ENCODE measurements at places on chromosomes 16 and 17.

DNA sequence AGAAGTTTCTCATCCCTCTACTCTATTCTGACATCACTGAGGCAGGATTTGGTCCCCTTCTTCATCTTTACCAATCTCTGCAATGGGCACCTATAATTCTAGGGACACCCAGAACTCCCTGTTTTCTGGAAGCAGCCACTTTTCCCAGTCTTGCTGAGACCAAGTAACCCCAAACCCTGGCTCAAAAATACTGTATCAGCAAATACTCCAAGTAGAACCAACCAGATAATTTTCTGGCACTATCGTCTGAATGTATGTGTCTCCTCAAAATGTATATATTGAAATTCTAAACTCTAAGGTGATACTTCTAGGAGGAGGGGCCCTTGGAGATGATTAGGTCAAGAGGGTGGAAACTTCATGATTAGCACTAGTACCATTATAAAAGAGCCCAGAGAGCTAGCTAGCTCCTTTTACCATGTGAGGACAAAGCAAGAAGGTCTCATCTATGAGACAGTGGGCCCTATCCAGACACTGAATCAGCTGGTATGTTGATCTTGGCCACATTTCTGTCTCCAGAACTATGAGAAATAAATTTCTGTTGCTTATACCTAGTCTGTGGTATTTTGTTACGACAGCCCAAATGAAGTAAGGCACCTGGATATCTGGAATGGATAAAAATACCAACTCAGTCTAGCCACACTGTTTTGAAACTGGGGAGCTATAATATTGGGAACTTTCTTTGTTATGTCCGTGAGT, 464.4 kb downstream of the CDH11 start:
- no peak for DNase-seq

DNA sequence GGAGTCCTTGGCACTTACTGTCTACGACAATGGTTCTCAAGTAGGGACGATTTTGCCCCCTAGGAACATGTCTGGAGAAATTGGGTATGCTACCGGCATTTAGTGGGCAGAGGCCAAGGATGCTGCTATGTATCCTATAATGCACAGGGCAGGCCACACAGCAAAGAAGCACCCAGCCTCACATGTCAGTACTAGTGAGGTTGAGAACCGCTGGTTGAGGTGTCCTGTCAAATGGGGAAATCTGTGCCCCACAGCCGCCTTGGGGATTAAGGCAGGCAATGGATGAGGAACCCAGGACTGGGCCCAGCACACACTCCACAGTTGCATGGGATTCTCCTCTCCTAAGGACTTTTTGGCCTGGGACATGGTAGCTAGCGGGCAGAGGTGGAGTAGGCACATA, 86.7 kb upstream of the TOB1 start:
- no peak for DNase-seq

- DNase-seq, result no peak
These were observed 359.0 kb upstream of the TBX2 start for GRCh38 chr17:61040666-61041065.

DNA sequence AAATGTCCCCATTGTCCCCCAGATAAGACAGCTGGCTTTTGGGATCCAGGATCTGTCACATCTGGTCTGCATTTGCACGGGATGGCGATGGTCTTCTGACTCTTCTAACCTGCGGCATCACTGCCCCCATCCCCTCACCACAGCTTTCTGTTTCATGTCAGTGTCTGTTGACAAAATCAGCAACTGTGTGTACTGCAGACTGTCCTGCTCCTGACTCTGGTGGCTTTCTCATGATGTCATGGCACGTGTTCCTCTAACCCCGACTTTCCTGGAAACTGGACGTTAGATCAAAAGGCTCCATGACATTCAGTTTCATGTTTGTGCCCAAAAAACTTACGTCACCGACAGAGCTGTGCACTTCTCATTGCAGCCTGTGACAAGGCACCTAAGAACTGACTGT, 30.1 kb upstream of the CPNE2 start:
- no peak for DNase-seq

GRCh38 chr16:50580180-50580798, 32.1 kb downstream of the NKD1 start:
- no peak for DNase-seq

GRCh38 chr17:13437966-13438779, 163.6 kb downstream of the HS3ST3A1 start:
- no peak for DNase-seq

GRCh38 chr16:31087971-31088370, 772 bp downstream of the PRSS53 start:
- DNase-seq, result no peak

- DNase-seq, result peak; percentile 47
These were observed 596 bp upstream of the PFN1 start for GRCh38 chr17:4948931-4949320.

- no peak for DNase-seq
These were observed 481.9 kb upstream of the ERCC4 start for GRCh38 chr16:13438064-13438463.

- DNase-seq, result no peak
These were observed 127.8 kb upstream of the PMFBP1 start for GRCh38 chr16:72299684-72300243.

DNA sequence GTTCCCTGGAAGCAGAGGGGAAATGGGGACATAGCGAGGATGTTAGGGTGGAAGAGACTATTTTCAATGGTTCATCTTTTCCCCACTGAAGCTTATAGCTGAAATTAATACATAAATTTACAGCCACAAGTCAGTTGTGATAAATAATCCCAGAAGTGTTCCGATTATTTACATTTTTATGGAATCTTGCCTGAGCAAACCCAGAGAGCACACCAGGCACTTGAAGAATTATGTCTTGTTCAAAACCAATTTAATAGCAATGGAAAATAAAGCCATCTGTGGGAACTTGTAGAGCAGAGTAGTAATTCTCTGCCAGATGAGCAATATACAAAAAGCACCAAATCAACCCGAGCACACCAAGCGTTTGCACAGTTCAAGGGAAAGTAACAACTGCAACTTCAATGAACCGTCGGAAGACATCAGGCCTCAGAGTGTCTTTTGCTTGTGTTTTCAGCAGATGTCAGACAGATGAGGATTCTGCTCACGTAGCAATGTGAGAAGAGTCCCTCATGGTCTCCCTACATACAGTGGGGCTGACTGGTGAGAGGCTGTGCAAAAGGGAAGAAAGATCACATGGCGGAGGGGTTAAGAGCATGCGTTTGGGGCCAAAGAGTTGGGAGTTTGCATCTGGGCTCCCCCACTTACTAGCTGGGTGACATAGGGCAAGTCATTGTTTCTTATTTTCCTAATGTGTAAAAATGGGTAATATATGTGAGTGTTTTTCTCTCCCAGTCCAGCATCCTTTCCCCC, 148.7 kb upstream of the HS3ST2 start:
- no peak for DNase-seq

- no peak for DNase-seq
These were observed 2.9 kb upstream of the THRA start for GRCh38 chr17:40059729-40060475.

- no peak for DNase-seq
These were observed 379.6 kb upstream of the PSMD7 start for GRCh38 chr16:73916829-73917594.

GRCh38 chr16:87958632-87959031, 7.4 kb downstream of the BANP start:
- DNase-seq, result no peak

GRCh38 chr16:75942936-75943335, 216.6 kb upstream of the CPHXL start:
- DNase-seq, result no peak

- no peak for DNase-seq
These were observed 165.0 kb upstream of the RBFOX1 start for GRCh38 chr16:7167626-7168025.

- DNase-seq, result peak; percentile 31
These were observed 27.1 kb upstream of the IL21R start for GRCh38 chr16:27374804-27375425.

GRCh38 chr16:10519929-10520868, 60.2 kb downstream of the EMP2 start:
- DNase-seq, result no peak

GRCh38 chr16:75079346-75079926, 37.1 kb downstream of the LDHD start:
- no peak for DNase-seq

- DNase-seq, result no peak
These were observed 33.6 kb upstream of the MED13 start for GRCh38 chr17:62098623-62099231.

DNA sequence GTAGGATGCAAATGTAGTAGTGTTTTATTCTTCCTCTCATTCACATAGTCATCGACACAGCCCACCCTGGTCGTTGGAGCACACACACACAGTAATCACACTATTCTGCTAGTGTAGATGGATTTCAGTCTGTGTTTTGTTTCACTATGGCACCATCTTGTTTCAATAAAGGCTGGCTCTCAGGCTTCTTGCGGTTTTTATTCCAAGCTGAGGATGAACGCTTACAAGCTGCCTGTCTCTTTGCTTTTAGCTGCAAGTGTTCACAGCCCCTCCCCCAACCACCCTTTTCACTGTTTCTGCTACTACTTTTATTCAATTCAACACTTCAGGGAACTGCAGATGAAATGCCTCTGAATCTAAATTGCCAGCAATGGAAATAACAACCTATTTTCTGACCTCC, 140.9 kb upstream of the PMFBP1 start:
- no peak for DNase-seq

DNA sequence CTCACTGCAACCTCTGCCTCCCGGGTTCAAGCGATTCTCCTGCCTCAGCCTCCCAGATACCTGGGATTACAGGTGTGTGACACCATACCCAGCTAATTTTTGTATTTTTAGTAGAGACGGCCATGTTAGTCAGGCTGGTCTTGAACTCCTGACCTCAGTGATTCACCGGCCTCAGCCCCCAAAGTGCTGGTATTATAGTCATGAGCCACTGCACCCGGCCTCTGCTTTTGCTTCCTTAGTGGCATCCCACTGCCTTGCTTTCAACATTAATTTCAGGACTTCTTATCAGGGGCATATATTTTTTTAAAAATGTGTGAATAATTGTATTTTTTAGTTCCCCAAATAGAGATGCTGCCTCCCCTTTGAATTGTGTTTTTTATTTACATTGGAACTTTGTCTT, 98.8 kb downstream of the SYCE1L start:
- no peak for DNase-seq

DNA sequence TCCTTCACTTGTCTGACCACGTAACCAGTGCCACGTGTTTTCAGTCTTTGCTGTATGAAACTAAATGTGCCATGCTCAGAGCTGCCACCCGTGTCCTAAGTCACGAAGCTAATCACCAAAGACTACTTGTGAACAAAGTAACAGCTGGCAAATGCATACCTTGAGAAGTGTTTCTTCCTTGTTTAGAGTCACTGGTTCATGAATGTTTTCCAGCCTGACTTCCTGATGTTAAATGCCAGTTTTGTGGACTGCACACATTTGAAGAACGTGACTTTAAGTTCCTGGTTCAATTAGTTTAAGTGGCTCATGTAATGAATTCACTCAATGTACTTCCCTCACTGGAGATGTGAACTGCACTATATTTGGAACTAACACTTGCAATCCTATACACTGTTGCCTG, 19.9 kb upstream of the KPNB1 start:
- no peak for DNase-seq

GRCh38 chr16:66977341-66978113, 10.9 kb upstream of the CES4A start:
- peak; percentile 93 for DNase-seq

GRCh38 chr16:79533292-79533691, 67.2 kb downstream of the MAF start:
- no peak for DNase-seq

DNA sequence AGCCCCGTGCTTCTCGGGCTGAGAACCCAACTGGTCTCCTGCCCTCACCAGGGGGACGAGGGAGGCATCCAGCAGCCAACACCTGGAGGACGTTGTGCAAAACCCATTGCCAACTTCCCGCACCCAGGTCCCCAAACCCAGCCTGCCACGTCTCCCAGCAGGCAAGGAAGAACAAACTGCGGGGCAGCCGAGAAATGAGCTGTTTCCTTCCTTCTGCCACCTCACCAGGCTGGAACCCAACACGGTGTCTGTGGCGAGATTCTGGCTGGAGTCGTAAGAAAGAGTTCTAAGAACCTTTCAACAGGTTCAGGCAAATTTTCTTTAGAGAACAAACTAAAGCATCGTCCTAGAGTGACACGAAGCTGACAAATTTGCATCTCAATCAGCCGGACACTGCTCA, 3.6 kb downstream of the SLC43A2 start:
- no peak for DNase-seq
